ENCODE measurements at places on chromosomes 6 and 20.

- DNase-seq: no peak
Measured at GRCh38 chr6:111517965-111518364, 34.9 kb upstream of the REV3L start.

GRCh38 chr6:47202644-47203205, 107.0 kb downstream of the TNFRSF21 start:
- DNase-seq: no peak

DNA sequence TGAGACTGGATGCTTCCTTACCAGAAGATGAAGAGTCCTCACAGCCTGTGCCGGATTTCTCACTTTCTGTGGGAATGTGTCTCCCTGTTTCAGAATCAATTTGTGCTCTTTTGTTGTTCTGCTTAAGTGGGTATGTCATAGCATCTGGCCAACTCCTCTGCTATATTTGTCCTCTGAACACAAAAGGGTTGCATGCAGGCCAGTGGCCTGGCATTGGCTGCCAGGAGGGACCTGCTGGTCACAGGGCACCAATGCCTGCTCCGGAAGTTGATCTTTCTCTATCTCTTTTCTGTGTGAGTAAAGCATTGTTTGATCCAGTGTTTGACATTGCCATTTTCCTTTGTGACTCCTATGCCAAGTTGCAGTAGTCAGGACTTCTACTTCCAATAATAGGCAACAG, 47.8 kb downstream of the JARID2 start:
- no peak for DNase-seq

DNA sequence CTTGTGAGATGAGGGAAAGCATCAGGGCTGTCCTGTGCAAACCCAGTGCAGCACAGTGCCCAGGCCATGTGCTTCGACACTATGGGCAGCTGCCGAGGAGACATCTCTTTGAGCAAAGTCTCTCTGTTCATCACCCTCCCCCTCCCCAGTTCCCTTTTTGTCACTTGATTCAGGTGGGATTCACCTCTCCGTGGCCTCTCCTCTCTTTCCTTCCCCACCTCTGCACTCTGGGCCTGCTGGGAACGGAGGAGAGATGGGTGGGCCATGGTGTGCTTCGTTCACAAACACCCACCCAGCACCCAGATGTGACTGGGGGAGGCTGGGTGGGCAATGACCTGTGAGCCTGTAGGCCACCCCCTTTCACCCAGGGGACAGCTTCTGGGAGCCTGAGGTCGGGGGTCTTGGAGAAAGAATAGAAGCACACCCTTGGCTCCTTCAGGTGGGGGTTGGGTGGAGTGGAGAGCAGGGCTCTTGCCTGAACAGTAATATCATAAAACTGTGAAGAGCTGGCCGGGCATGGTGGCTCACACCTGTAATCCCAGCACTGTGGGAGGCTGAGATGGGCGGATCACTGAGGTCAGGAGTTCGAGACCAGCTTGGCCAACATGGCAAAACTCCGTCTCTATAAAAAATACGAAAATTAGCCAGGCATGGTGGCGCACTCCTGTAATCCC, 33.5 kb upstream of the DLGAP4 start:
- no peak for DNase-seq

DNA sequence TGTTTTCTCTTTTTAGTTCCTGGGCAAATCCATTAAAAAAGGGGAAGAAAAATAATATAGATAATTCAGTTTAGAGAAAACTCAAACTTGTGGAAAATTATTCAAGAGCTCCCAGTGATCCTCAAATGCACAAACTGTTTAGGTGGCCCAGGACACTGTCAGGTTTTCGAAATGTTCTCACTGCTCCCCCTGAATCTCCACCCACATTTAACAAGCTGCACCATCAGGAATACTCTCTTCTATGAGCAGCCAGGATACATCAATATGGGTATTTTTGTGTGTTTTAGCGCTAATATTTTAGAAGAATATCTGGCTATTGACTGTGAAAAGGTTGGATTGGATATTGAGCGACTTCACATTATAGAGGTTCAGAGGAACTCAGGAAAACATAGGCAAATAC, 43.9 kb downstream of the OR2B2 start:
- no peak for DNase-seq

DNA sequence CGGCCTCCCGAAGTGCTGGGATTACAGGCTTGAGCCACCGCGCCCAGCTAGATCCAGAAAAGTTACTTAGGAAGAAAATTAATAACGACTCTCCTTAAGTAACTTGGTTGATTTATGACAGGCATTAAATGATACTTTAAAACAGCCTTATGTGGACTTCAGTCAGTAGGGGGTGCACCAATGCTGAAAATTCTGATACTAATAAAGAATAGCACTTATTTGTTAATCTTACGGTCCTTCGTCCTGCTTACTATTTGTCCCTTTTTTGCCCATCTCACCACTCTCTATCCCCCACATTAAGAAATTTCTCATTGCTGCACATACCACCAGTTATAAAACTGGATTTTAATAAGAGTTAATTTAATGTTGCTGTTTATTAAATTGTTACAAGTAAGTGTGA, 12.7 kb upstream of the PRELID3B start:
- DNase-seq: no peak

Measured in kidney tubule cell (primary cell).